ENCODE measurements at places on chromosomes 1 and 21.

- no peak for DNase-seq
Observed at GRCh38 chr1:204616641-204617040, 68.9 kb downstream of the LRRN2 start.

- no peak for DNase-seq
Observed at GRCh38 chr1:153253693-153254092, 5.8 kb upstream of the LORICRIN start.

DNA sequence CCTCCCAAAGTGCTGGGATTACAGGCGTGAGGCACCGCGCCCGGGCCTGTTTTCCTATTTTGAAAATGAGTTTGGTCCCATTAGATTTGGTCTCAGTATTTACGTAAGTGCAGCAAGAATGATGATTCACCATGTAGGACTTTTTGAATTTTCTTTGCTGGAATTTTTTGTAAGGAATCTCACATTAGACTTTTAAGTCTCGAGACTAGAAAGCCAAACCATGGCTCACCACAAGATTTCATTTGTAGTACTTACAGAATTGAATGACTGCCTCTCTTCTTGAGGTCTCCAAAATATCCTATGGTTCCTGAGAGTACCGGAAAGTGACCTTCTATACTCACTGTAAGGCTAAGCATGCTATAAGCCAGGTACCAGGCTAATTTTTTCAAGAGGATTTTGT lies 325 bp downstream of the OR14A2 start:
- no peak for DNase-seq

GRCh38 chr1:240575981-240576662 lies 35.8 kb downstream of the GREM2 start:
- DNase-seq: no peak

DNA sequence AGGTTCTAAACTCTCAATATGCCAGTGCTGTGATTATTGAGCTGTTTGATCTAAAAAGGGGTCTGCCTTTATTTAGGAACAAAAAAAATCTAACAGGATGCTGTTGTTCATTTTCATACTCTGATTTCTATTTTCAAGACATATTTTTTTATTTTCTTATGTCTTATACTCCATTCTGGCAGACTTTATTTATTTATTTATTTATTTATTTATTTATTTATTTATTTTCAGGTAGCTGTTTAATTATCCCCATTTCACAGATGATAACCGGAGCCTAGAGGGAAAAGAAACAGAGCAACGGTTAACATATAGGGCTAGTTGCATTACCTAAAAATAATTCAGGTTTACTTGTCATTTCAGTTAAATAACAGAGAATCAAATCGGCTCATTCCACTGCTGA lies 174.4 kb downstream of the CENPF start:
- DNase-seq: no peak

DNA sequence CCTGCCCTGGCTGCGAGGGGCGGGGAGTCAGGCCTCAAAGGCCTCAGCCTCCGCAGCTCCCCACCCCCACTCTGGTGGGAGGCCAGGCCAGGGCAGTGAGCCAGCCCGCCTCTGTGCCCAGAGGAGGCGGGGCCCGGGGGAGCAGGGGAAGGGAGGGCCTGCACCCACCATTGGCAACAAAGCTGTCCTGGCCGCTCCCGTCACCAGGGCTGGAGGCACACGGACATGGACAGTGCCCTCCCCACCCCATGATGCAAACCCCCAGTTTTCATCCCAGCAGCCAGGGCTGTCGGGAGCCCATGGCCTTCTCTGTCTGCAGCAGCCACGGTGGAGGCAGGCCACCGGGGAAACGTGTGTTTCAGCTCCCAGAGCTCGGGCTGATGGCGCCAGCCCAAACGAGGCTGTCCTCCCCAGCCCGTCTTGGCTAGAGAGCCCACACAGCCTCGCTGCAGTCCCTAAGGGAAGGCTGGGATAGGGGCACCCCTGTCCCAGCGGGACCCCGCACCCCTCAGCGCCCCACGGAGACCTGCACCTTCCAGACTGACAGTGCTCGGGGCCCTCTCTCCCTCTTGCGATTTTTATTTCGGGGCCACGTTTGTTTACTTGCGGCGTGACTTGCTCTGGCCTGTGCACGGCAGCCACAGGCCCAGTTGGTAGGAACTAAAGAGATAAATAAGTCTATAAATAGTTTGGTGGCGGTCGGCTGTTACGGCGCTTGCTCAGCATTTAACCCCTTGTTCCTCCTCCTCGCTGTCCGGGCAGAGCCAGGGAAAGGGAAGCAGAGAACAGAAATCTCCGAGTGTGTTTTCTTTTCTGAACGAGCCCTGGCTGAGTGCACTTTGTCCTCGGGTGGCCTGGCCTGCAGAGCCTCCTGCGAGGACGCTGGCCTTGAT lies 101.8 kb downstream of the PRDM16 start:
- DNase-seq: peak; percentile 63

DNA sequence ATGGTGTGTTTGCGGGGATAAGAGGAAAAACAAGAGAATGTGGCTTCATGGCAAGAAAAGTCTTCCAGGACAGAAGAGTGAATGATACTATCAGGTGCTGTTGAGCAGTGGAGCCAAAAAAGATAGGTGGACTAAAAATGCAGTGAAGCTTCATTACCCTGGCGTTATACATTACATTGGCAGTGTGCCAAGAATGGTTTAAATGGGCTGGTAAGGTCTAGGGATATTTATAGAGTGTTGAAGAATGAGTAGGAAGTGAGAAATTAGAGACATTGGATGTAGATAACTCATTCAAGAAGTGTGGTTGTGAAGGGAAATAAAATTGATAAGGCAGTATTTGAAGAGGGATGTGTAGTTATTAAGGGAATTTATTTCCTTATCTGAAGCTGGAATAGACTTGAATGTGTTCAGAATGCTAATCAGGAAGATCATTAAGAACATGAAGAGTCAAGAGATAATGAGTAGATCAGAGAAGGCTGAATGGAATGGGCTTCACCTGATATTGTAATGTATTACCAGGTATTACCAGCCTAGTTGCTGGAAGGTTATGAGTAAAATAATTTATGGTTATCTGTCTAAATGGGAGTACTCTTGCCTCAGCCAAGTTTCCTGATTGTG lies 72.7 kb downstream of the MAST2 start:
- DNase-seq: no peak

DNA sequence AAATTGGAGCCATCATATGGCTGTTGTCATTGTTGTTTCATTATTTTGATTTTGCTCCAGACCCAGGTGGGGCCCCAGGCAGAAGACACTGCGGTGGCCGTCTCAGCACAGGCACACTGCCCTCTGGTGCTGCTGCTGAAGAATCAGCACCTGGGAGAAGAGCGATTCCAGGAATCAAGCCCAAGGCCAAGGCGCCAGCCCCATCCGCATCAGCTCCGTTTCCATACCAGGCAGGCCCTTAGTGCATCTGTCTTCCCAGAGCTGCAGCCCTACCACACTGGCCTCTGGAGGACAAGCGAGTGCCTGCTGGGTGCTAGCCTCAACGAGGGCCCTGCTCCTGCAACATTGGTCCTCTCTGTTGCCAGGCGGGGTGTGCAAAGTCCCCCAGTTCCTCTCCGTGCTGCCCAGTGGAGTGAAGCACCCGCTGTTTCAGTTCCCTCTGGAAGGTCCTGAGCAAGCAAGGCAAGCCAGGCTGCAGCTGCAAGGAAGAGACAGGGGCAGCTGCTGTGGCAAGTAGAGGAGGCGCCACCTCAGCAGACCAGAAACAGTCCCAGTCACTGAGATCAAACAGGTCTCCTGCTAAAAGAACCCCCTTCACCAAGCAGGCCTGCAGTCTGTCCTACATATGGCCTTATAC lies 5.2 kb downstream of the GRIK3 start:
- no peak for DNase-seq

- no peak for DNase-seq
Observed at GRCh38 chr1:76892675-76893074, 25.4 kb downstream of the ST6GALNAC5 start.

GRCh38 chr21:34899302-34899701 lies 149.8 kb downstream of the RUNX1 start:
- no peak for DNase-seq

DNA sequence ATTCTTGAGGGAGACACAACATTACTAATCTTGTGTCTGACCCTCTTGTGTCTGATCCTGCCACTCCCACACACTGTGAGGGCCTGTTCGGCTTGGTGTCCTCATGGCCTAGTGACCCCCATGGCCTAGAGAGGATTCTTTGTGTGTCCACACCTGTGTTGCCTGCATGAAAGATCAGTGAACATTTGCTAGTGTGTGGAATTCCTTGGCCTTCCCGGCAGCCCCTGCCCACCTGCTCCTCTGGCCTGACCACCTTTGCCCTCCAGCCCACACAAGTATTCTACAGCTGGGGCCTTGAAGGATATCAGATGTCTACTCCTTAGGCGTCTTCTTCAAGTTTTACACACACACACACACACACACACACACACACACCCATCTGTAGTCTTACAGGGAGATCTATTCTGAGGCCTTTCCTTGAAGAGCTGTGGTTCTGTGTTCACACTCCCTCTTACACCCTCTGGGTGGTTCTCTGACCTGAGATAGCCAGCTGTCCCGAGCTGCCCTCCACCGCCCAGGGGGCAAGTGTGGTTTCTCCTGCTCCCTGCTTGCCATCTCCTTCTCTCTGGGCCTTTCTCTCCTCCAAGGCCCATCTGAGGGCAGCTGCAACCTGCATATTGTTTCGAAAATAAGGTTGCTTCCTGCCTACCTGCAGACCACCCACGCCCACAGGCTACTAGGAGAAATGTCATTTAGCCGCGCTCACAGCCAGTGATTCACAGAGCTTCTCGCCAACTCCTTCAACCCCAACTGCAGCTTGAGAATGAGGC lies 45.4 kb downstream of the CD247 start:
- no peak for DNase-seq

- DNase-seq: peak; percentile 70
Observed at GRCh38 chr1:205849619-205850355, at the start of gene PM20D1. PM20D1 (minus strand) TSS chr1:205850132; CDS start chr1:205850072, 60 bp downstream.

- no peak for DNase-seq
Observed at GRCh38 chr1:1197551-1198422, 8.6 kb downstream of the TNFRSF18 start.

DNA sequence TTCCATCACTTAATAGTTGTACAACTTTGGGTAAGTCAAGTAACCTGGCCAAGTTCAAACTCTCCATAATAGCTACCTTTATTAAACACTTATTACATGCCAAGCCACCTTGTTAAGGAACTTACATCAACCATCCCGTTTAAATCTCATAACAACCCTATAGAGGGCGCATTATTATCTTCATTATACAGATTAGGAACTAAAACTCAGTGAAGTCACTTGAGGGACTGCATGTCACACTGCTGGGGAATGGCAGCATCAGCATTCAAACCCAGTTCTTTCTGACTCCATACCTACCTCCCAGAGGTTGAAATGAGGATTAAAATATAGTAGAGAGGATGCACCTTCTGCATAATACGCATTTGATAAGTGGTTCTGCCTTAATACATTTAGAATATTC lies 47.1 kb upstream of the PLA2G2C start:
- no peak for DNase-seq

- no peak for DNase-seq
Observed at GRCh38 chr1:204746838-204747442, 61.4 kb upstream of the LRRN2 start.

- DNase-seq: no peak
Observed at GRCh38 chr1:1752190-1752589, 26.1 kb downstream of the NADK start.

GRCh38 chr1:46450160-46450517 lies 39.5 kb upstream of the DMBX1 start:
- no peak for DNase-seq

DNA sequence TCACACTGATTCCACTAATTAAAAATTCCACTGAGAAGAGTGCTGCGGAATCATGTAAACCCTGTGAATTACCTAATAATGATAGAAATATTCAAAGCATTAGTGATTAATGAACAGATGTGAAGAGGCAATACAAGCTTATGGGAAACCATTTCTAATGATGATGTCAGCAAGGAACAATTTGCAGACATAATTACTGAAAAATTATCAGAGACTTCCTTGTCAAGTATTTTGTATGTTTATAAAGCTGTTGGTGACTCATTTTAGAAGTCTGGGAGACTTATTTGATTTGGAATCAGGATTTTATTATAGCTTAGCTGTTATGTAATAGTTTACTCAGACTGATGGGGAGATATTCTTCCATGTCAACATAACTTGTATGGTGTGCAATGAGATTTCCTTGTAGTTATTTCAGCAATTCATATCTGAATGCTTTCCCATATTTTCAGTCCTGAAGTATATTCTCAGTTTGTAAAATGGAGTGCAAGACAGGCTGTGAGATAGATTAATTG lies 135.5 kb downstream of the TGFB2 start:
- DNase-seq: no peak

- no peak for DNase-seq
Observed at GRCh38 chr1:244414543-244414942, 37.2 kb downstream of the ADSS2 start.

- DNase-seq: no peak
Observed at GRCh38 chr1:203103829-203104495, 18.1 kb upstream of the MYOG start.

Data from left colon (tissue), 2 donors.